NCI-H524 treated with DMSO at 0.1 percent for 48 hours (cell line): ENCODE measurements at places on chromosomes 1 and 21.

GRCh38 chr1:87842156-87842555, 513.5 kb downstream of the LMO4 start:
- DNase-seq, result no peak

DNA sequence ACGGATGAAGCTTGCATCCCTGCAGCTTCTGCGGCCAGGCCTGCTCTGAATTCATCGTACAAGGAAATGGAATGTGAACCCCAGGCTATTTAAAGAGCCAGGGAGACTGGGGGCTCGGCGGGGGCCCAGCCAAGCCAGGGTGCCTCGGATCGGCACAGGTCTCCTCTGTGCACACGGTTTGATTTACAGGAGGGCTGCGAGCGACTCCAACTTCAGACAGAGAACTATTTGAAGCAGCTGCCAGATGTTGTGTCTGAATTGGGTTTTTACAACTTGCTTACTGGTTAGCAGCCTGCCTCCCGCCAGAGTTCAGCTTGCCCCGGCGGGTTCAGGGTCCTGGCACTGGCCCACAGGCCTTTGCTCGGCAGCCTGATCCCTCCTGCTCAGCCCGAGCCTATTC, 83.2 kb downstream of the SPSB1 start:
- no peak for DNase-seq

DNA sequence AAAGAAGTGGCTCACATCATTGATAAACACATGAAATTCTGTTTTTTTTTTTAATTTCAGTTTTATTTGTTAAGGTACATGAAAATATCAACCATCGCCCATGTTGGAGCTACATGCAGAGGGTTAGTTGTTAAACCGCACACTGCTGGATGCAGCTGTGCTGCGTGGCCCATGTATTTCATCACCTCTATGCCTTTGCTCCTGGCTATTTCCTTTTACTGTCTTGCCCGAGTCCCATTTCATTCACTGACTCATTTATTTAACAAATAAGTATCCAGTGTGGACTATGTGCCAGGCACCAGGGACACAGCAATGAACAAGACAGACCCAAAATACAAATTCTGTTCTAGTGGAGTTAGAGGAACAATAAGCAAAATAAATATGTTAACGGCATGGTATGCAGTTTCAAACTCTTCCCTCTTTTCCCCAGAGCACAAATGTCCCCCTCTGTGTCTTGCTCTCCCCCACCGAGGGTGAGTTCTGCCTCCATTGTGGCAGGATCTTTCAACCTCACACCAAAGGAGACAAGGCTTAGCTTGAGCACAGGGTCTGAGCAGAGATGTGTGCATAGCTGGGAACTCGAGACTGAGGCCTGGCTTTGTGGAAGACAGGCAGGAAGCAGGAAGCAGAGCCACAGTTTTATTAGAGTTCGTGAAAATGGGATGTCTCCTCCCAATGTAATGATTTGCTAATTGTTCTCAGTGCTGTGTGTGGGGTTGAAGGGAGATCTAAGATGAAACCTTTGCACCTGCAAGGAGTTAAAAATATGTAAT, 44.6 kb downstream of the MAN1C1 start:
- DNase-seq, result no peak

GRCh38 chr1:153614189-153614900, 1.4 kb upstream of the S100A16 start:
- no peak for DNase-seq

DNA sequence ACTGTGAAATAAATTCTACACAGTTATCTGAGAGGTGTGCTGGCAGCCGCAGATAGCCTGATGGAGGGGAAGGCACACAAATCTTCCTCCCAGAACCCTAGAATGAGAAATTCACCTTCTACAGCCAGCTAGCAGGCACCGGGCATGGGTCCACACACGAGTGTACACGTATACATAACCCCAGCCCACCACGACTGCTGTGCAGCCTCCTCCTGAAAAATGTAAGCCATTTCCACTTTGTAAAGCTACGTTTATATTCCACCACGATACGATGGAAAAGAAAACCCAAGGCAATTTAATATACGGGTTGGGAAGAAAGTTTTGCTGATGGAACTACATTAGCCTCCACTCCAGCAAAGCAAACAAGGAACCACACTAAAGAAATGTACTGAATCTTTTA, 1.8 kb downstream of the BTG3 start:
- no peak for DNase-seq

DNA sequence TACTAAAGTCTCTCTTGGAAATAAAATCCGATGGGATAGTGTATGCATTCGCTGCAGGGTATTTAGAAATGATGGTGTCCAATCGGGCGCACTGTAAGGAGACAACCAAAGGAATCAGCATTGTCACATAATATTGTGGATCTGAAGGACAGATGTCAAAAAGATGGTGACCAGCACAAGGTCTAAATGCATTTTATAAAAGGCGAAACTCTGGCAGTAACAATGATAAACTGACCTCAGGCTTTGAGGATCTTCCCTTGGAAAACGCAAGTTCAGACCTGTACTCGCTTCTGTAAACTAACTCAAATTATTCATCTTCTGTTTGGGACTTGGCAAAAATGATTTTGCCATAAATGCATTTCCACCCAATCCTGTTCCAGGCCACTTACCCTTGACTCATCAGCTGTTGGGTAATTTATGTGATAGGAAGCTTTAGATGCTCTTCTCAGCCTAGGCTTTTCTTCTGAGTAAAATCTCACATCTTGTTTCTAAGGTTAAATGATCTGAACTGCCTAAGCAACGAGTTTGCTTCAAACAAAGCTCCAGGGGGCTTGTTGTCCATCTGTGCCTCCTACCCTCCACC, 33.8 kb downstream of the STPG1 start:
- DNase-seq, result no peak

GRCh38 chr1:2548068-2548589, 8.0 kb upstream of the TNFRSF14 start:
- no peak for DNase-seq

DNA sequence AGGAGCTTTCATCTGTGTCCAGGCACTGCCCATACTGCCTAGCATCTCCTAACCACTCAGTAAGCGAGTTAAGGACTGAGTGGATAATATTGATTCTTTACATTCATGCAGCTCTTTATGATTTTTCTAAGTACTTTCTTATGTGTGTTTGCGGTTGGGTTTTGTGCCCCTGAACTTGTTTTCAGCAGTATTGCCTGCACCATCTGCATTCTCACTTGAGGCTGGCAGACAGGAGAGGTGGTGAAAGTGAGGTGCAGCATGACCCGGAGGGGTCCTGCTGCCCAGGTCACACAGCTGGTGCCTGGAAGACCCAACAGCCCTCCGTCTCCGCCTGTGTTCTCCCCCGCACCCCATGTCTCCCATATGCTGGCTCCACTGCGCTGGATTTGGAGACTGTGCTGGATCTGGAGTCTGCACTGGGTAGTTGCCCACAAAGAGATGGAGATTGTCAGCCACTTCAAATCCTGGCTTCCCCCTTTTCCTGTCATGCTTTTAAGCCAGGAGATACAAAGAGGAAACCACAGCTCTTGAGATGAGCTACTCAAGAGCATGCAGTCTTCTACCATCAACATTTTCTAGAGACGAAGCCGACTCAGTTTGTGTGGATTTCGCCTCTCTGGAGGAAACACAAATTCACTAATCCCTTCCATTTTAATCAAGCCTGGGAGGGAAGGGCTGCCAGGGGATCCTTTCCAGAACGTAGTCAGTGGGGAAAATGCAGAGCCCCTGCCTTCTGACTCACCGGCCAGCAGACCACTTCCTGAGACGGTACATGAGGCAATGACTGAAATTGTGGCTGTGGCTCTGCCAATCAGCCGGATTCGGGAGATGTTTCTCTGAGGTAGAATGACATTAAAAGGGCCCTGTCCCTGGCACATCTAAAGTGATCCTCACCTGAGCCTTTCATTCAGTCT, 71.7 kb upstream of the ANGPTL1 start:
- no peak for DNase-seq

- no peak for DNase-seq
These were observed 88.2 kb downstream of the PBX1 start for GRCh38 chr1:164647211-164647610.

GRCh38 chr1:119327094-119327449, 41.5 kb upstream of the HAO2 start:
- DNase-seq, result no peak

DNA sequence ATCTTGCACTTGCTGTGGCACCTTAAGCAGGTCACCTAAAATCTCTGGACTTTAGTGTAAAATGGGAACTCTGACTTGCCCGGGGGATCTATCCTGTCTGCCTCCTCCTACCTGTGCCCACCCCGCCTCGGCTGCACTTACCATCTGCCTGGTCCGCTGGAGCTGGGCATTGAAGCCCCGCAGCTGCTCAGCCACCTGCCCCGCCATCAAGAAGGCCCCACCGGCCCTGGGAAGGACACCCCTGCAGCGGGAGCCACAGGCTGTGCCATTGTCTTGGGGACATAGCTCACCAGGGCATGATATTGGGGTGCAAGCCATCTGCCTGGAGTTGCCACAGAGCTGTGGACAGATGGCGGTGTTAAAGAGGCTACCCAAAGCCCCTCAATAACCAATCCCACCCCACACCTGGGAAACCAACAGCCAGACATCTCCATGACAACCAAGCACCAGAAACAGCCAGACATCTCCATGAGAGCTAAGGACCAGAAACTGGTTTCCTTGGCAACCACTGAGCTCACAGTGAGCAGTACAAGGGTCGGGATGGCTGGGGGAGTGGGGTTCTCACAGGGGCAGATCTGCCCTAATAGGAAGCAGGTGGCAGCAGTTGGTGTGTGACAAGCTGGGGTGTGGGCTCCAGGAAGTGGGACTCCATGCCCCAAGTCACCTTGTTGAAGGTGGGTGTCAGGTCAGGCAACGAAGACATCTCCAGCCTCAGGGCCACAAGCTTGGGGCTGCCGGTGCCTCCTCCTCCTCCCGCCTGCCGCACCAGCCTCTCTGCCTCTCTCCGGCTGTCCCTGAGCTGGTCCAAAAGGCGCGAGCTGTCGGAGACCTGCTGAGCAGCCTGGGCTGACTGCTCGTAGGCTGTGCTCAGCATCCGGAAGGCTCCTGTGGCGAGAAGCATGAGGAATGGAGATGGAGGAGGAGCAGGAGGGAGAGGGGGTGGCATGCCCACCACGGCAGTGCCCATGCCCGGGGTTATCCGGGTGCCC, 29.1 kb downstream of the LAMB3 start:
- peak; percentile 49 for DNase-seq

- peak; percentile 57 for DNase-seq
These were observed at the start of gene EXOSC10 for GRCh38 chr1:11099310-11100148. Gene EXOSC10, minus strand, starts transcription at chr1:11099869. Its CDS starts 38 bp downstream, at chr1:11099831.

GRCh38 chr1:22452481-22452957, 868 bp downstream of the ZBTB40 start:
- DNase-seq, result no peak

DNA sequence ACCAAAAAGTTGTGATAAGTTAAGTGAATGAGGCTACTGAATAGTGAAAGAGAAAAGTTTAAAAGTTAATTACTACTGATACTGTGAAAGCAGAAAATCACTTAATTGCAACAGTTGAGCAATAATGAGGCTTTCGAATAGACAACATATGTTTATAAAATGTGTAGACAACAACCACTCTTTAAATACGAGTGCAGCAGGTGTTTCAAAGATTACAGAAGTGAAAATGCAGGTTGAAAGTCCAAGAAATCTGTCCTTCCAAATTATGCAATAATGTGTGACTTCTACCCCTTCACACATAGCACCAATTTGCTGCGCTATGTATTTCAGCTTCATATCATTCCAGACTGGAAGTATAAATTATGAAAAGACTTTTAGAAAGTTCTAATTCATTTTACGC, 213.0 kb downstream of the COL24A1 start:
- DNase-seq, result no peak

- no peak for DNase-seq
These were observed 216.7 kb upstream of the TMEM51 start for GRCh38 chr1:14936815-14937214.

DNA sequence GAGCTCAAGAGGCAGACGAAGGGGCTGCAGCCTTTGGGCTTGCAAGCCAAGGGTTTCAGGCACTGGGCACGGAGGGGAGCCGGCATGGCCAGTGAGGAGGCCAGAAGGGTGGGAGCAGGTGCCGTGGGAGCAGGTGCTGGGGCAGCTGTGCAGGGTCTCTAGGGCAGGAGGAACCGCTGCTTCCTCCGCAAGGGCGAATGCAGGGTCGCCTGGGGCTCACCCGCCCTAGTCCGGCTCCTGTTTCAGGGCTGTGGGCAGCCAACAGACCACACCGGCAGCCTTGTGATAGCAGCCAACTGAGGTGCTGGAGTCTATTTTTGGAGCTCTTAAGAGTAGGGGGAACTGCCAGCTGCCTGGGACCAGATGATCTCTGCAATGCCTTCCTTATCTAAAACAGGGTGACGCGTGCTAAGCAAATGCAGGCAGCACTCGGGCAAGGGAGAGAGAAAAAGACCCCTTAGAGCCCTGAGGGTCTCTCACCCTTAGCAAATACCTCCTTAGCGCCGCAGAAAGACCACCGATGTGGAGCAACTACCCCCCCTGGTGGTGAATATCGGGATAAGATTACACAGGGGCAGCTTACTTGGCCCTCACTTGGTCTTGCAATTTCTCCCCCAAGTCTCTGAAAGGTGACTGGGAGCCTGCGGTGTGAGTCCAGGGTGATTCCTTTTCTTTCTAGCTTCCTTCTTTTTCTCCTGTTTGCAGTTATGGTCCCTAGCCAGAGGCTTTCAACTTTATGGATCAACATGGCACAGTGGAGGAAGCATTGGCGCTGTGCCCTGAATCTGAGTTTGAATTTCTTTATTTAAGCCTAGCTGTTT, 20.7 kb upstream of the MAPKAPK2 start:
- DNase-seq, result peak; percentile 23

- DNase-seq, result no peak
These were observed 324.7 kb upstream of the USP24 start for GRCh38 chr1:55539652-55540512.

GRCh38 chr1:214700437-214700836, 97.4 kb downstream of the CENPF start:
- DNase-seq, result no peak

GRCh38 chr1:227774821-227775661, 39.8 kb downstream of the SNAP47 start:
- DNase-seq, result no peak

- no peak for DNase-seq
These were observed 17.9 kb downstream of the LHX8 start for GRCh38 chr1:75152092-75152491.

DNA sequence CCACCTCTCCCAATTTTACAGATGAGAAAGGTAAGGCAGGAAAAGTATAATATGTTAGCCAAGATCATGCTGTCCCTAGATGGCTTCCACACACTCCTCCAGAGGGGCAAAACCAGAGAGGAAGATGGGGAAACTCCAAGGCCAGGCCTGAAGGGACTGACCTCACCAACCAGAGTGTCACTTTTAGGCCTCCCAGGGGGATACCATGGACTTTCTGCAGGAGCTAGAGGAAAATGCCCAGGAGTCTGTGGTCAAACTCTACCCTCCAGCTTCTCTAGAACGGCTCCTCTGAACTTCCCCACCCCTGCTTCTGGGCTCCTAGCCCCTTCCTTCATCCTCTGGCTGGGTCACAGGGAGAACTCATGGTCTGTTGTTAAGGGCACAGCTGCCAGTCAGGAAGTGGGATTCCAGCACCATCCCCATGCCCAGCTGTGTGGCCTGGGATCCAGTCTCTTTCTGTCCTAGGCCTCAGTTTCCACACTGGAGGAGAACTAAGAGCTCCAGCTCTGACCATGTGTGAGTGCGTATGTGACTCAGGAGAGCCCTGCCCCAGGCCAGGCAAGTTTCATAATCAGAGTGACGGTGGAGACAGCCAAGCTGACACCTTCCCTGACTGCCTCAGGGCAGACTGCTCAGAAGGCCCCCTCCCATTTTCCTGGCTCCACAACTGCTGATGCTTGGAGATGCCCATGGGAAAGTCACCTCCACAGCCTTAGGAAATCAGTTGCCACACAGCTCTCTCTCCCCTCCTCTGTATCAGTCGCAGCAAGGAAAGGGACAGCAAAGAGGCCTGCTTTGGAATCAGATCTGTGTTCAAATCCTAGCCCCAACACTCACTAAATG, 1.9 kb downstream of the IGSF8 start:
- DNase-seq, result no peak

- no peak for DNase-seq
These were observed 298.2 kb upstream of the LRRC7 start for GRCh38 chr1:69269491-69269890.
